ENCODE measurements at places on chromosomes 6 and 20.

GRCh38 chr20:6024768-6025167 lies 29.1 kb downstream of the LRRN4 start:
- DNase-seq, result no peak

GRCh38 chr20:1166948-1167720 lies 17.6 kb downstream of the TMEM74B start:
- DNase-seq, result no peak

DNA sequence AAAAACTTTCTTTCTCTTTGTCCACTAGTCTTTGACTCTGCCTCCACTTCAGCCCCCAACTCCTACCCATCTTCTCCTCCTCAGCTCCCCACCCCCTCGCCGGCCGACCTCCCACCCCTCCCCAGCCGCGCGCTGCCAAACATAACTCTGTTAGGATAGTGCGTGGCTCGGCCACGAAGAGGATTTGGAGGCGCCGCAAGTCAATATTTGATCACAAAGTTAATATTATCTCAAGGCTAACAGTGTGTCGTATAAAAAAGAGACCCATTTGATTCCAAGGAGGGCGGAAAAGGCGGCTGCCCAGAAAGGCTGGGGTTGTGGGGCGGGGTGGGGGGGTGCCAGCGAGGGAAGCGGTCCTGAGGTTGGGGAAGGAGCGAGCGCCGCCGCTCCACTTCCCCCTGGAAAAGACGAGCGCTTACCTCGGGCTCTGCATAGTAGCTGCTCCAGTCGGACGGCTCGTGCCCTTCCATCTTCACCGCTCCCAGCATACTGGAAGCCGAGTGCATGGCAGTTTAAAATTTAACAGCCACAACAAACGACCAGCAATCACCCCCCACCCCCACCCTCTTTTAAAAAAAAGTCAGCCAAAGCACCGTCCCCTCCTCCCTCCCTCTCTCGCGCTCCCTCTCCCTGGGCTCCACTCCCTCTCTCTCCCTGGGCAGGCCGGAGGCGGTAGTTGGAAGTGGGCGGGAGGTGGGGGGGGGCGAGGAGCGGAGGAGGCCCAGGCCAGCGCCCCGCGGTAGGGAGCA lies 425 bp downstream of the FOXA2 start:
- no peak for DNase-seq

DNA sequence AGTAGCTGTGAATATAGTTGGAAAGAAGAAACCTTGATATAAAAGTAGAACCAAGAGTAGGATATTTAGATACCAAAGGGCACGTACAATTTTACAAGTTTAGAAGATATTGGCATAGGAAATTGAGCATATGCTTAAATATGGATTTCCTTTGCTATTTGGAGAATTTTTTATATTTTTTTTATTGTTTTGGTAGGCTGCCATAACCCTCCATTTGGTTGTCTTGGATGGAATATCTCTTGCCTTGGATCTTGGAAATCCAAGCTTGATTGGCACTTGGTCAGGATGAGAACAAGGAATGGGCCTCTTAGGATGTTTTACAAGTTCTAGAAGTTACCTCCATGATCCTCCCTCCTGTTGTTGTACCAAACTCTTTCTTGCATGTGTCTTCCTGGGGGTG lies 297.1 kb downstream of the PRL start:
- DNase-seq, result no peak

DNA sequence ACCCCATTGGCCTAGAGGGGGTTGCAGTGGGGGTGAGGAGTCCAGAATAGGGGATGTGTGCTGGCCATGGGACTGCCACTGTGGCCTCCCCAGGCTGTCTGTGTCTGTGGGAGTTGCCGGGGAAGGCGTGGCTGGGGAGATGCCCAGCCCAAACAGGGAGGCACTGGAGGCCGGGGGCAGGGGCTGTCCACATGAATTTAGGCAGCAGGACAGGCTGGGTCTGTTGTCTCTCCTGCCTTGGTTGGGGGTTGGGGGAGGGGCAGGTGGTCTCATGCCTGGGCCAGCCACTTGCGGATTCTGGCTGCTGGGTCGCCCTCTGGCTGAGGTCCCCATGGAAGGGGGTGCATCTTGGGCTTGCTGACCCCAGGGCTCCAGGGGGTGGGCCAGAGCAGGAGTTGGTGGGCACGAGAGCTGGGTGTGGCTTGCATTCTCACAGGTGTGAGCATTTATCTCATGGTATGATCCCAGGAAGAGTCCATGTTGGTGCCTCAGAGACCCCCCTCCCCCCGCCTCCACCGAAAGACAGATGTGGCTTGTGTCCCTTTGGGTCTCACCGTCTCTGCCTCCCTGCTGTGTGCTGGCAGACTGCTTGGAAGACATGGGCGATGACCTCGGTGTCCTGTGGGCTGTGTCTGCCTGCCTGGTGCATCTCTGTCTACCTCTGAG lies 4.0 kb downstream of the SOX18 start:
- DNase-seq, result no peak

GRCh38 chr6:115514656-115515055 lies 546.0 kb downstream of the FRK start:
- no peak for DNase-seq

- DNase-seq, result no peak
Observed at GRCh38 chr6:52087498-52087999, at the start of gene PKHD1. TSS of gene PKHD1 (minus strand) at chr6:52087613. CDS start at chr6:52084933, 2,680 bp downstream.

DNA sequence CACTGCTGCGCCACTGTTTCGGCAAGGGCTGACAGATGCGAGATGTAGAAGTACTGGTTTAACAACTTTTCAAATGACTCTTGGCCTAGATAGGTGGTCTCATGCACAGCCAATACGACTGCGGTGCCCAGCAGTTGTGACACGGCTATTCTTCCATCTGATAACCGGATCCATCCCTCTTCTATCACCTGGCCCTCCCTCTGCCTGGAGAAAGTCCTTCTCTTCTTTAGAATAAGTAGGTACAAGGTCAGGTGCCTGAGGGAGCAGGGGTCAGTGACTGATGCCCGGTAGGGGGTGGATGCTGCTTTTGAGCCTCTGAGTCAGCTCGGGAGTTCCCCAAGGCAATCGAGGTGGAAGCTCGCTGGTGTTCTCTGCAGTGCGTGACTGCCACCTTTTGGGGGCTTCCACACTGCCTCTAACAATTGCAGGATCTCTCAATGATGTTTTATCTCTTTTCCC lies 166.8 kb upstream of the GRIK2 start:
- DNase-seq, result no peak

DNA sequence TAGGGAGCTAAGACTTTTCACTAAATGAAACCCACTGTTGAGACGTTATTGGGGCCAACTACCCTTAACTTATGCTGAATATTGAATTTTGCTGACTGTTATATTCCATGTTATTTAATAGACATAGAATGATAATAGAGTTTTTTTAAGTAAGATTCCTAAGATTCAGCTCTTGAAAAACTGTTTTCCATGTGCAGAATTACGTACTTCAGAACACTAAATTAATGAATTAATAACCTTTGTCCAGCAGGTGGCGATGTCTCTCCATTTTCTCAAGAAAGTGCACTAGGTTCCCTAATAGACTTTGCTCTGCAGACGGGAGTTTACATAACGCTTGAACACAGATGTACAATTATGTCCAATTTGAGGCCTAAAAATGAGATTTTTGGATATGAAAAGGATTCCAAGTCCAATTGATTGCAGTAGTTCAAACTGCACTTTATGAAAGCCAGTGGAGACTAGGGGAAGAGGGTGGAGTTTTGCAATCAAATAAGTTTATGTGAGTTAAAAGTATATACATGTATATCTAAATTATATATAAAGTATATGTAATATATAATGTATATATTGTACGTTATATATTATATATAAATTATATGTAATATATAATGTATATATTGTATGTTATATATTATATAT lies 282.1 kb downstream of the UST start:
- DNase-seq, result peak; percentile 83
